ENCODE measurements at places on chromosomes 4 and X.

GRCh38 chr4:78625073-78625472, 73.5 kb downstream of the ANXA3 start:
- no peak overlapping the region for H3K27ac ChIP-seq
- H3K4me1 ChIP-seq = peaks cover 20% of the 10 kb centered on the region
- H3K36me3 ChIP-seq = no peaks in the 10 kb centered on the region
- DNase-seq = no peak

DNA sequence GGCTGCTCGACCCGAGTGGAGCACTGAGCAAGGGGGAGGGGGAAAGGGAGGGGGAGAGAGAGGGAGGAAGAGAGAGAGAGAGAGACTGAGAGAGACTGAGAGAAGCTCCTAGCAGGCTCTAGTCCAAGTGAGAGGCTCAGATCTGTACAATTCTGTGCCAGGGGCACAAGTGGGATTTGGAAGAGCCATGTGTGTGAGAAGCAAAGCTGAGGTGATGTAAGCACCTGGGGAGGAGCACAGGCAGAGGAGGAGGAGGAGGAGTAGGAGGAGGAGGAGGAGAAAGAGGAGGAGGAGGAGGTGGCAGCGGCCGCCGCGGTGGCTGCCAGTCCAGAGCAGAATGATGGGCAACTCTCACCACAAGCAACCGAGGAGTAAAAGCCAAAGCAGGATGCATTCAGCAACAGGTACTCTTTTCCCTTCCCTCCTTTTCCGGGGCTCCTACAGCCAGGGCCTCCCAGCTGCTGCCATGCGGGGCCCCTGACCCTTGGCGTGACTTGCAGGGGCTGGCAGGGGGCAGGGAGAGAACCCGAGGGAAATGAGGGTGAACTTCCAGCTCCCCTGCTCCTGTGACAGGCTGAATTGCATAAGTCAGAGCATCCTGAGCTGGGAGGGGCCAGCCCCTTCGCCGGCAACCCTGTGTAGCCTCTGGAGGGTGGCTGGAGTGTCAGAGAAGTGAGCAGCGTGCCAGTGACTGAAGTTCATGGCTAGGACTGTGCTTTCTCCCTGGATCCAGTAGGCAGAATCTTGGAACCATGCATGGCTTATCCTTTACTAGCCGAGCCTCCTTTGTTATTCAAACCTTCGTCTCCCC, 62.2 kb downstream of the RTL5 start:
- no peak overlapping the region for H3K27ac ChIP-seq
- H3K27me3 ChIP-seq = peaks cover 57% of the 10 kb centered on the region
- no peaks in the 10 kb centered on the region for H3K4me1 ChIP-seq
- no peak for DNase-seq
- no peaks in the 10 kb centered on the region for H3K36me3 ChIP-seq

- DNase-seq = no peak
- no peaks in the 10 kb centered on the region for H3K4me1 ChIP-seq
- no peak overlapping the region for H3K4me3 ChIP-seq
- H3K36me3 ChIP-seq = no peaks in the 10 kb centered on the region
- peaks cover 5% of the 10 kb centered on the region for H3K27me3 ChIP-seq
Measured at GRCh38 chrX:135264206-135264605, 12.3 kb downstream of the ETDA start.

- H3K27ac ChIP-seq = no peak overlapping the region
- no peaks in the 10 kb centered on the region for H3K36me3 ChIP-seq
- peak overlapping the region; percentile 84 for H3K4me3 ChIP-seq
- DNase-seq = no peak
- peaks cover 21% of the 10 kb centered on the region for H3K27me3 ChIP-seq
Measured at GRCh38 chr4:128553686-128554515, 255.6 kb upstream of the JADE1 start.

- H3K27me3 ChIP-seq = no peaks in the 10 kb centered on the region
- no peaks in the 10 kb centered on the region for H3K4me1 ChIP-seq
- no peak overlapping the region for H3K27ac ChIP-seq
- H3K4me3 ChIP-seq = no peak overlapping the region
Measured at GRCh38 chr4:98027827-98028226, 115.4 kb downstream of the STPG2 start.

GRCh38 chr4:30875658-30876269, 155.6 kb downstream of the PCDH7 start:
- H3K4me3 ChIP-seq = no peak overlapping the region
- no peaks in the 10 kb centered on the region for H3K4me1 ChIP-seq
- no peak overlapping the region for H3K27ac ChIP-seq
- H3K27me3 ChIP-seq = no peaks in the 10 kb centered on the region

All from activated CD8-positive, alpha-beta T cell treated with anti-CD3 and anti-CD28 coated beads, Interleukin-2, amount 10 ng/mL, durations not matched to agents 7 days and 5 days (primary cell).